ENCODE measurements at places on chromosomes 4 and X.

GRCh38 chrX:109372716-109373115 lies 109.2 kb downstream of the GUCY2F start:
- DNase-seq = no peak

DNA sequence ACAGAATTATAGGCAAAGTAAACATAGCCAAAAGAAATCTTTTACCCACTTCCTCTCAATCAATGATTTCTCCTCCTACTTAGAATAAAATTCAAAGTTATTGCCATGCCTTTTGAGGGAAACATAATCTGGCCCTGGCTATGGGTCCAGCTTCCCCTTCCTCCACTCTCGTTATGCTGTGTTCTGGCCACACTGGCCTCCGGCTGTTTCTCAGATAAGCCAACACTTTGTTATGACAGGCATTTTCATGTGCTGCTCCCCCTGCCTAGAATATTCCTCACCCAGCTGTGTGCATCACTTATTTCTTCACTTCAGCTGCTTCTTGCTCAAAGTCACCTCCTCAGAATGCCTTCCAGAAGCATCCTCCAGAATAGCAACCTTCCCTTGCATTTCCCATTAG lies 386.6 kb upstream of the AADAT start:
- no peak for DNase-seq

DNA sequence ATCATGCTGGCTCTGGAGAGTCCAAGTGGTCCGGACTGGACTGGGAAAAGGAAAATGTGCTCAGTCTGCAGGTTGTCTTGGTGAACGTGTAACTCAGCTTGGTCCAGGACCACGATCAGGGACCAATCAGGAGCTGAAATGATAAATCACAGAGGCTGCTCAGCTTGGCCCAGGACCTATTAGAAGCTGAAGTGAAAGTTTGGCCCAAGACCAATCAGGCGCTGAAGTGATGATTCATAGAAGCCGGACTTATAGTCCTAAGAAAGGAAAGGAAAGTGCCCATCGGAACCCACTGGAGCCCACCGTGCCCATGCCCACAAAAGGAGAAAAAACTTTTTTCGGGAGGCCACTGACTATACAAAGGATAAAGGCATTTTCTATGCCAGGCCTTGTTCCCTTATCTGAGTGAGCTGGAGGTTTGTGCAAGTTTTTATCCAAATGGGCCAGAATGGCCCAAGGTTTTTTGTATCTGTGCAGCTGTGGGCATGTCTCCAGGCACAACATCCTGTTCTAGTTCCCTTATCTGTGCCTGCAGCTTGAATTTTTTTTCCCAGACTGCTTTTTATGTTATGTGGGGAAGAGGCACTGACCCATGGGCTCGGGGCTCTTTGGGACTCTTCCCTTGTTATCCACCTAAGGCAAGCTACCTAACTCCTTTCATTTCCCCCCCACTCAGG lies 194.4 kb downstream of the FAM133A start:
- DNase-seq = no peak

DNA sequence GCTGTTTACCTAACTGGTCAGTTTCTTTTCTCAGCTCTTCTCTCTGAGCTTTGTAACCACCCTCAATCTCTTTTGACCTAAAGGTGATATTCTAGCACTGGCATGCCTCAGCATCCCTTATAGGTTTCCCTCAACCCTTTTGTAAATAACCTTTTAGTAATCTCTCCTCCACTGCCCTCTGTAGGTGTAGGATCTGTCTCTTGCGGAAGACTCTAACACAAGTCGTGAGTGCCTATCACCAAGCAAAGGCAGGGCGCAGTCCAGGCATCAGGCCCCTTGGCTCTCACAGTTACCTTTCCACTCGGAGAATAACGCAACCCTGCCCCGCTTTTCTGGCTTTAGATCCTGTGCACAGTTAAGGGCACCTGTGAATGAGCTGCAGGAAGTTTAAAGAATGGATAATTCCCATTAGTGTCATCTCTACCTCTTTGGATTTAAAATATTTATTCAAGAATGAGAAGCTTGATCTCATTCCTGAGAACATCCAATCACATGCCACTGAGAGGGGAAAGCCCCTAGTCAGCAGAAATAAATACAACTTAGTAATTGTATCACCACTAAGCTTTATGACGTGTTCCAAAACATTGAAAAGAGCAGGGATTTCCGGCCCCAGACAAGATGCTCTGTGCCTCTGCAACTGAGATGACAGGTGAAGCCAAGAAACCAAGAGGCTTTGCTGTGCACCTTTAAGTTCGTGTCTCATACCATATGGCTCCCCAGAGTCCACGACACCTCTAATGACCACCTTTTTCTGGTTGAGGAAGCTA lies 58.8 kb downstream of the SPINK2 start:
- no peak for DNase-seq

DNA sequence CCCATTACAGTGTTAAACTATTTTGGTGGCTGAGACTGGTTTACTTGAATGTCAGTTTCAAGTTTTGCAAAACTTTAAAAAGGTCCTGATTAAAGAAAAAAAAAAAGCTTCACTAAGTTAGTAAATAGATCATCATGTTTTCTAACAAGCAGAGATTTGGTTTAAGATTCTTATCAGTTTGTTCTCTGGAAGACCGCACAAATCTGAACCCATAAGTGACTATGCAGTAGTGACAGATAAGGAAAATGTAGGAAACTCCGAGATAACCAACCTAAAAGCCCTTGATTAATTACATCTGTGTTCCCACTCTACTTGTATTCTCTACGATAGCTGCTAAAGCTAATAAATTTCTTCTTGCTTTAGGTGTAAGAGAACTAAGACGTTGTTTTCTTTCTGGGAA lies 1799.8 kb upstream of the ADGRL3 start:
- DNase-seq = no peak

- DNase-seq = no peak
Measured at GRCh38 chr4:112704991-112705845, 68.3 kb downstream of the LARP7 start.

GRCh38 chr4:73311428-73311827 lies 52.8 kb upstream of the ANKRD17 start:
- DNase-seq = no peak

- no peak for DNase-seq
Measured at GRCh38 chr4:156946516-156947424, 24.8 kb downstream of the PDGFC start.

DNA sequence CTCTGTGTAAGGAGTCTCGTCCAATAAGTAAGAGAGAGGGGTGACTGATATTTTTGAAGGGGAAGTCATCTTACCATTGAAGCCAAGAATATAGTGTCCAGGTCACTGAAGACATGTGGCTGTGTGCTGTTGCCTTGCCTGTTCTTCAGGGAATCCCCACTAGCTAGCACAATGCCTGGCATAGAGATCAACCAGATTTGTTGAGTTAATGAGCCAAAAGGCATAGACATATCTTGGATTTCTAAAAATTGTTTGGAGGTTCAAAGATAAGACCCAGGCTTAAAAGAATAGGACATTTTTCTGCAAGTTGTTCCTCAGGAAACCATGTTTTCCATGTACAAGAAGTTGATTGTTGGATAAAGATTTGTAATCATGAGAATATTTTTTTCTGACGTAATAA lies 119.3 kb upstream of the DKK2 start:
- no peak for DNase-seq

- no peak for DNase-seq
Measured at GRCh38 chrX:20333672-20334071, 67.0 kb upstream of the RPS6KA3 start.

DNA sequence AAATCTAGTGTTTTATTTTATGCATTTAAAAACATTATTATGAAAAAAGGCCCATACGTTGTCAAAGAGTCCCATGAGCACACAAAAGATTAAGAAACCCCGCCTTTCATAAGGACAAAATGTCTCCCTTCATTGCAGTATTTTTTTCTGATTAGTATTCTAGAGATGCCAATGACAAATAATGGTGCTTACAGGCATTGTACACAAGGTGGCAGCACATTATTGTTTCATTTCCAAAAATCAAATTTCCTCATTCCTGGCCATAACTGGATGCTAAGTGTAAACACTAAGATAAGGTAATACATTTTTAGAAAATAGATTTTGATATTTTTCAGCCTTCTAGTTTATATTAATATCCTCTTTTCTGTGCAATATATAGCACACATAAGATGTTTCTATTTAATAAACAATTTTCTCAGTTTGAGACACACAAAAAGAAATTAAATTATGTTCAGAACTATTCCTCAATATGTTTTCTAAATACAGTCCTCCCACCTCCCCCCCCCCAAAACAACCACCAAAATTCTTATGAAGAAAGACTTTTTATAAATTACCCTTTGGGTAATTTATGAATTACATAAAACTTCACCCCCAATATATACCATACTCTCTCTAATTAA lies 47.7 kb downstream of the TIGD2 start:
- no peak for DNase-seq

- no peak for DNase-seq
Measured at GRCh38 chrX:149717803-149718202, 5.9 kb downstream of the MAGEA11 start.

GRCh38 chr4:184506527-184507121 lies 32.3 kb upstream of the IRF2 start:
- DNase-seq = no peak

Measured in stimulated activated CD8-positive, alpha-beta memory T cell treated with anti-CD3 and anti-CD28 coated beads, Interleukin-15, amount 100 ng/mL, for 4 hours (primary cell).